Cerebellum (tissue), 4 donors: ENCODE measurements at places on chromosomes 16 and 17.

DNA sequence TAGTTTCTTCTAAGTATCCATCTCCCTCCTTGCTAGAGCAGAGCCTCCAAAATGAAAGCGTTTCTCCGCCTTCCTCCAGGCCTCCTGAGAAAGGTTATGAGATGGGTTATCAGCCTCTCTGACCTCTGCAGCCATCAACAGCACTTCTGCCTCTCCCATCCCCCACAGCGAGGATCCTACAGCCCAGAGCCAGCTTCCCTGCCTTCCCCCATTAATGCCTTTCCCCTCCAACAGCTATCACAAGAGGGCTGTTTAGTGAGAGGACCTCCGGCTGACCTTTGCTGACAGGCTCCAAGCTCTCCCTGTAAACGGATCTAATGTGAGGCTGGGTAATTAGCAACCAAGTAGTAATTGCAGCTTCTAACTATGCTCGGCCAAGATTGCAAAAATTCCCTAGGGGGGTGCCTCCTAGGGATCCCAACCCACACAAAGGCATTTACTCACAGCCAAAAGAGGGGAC, 55.8 kb downstream of the ZFHX3 start:
- no peak for DNase-seq

- no peak for DNase-seq
Measured at GRCh38 chr17:39745335-39746144, 7.8 kb downstream of the GRB7 start.

DNA sequence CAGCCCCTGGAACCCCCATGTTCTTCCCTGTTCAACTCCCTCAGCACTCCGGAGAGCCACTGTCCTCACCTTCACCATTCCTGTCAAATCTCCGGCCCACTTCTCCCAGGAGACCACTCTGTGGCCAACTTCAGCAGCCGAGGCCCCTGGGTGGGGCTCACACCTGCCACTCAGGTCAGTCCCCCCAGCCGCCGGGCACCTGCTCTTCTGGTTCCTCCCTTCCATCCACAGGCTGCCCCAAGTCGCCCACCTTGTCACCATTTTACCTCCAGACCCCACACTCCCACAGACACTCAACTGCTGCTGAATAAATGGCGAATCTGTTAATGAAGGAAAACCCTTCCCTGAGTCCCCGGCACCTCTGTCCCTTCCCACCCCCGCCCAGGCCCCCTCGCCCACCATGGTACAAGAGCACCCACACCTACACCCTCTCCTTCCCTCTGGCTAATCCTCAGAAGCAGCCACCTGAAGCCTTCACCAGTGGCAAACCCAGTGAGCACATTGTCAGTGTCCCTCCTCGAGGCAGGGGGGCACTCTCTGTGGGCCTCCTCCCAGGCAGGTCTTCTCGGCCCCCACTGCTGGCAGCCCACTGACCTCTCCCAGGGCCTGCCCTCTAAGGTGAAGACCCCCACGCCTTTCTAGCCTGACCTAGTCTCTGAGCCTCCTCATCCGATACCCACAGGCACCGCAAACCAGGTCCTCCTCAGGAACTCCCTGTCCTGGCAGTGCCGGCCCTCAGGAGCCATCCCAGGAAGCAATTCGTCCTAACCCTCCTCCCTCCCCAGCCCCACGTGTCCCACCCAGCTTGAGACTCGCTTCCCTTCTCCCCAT, 8.2 kb downstream of the CANT1 start:
- DNase-seq = no peak

GRCh38 chr16:17469011-17469740, 1.6 kb downstream of the XYLT1 start:
- DNase-seq = no peak

GRCh38 chr16:19879241-19879792, 5.3 kb downstream of the GPRC5B start:
- DNase-seq = no peak

DNA sequence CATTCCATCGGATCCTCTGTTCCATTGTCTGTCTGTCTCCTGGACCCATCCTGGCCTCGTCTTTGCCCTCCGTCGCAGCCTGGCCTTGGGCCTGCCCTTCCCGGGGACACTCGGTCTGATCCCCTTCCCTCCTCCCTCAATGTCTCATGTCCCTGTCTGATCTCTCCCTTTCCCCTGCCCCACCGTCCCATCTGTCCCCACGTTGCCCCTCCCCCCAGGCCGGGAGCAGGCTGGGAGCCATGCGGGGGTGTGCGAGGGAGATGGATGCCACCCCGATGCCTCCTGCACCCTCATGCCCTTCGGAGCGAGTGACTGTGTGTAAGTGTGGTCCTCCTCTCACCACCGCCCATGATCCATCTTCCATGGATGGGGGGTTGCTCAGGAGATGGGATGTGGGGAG, 5.3 kb upstream of the ATP2A1 start:
- no peak for DNase-seq

GRCh38 chr16:30910427-30911029, 12.8 kb upstream of the FBXL19 start:
- no peak for DNase-seq

DNA sequence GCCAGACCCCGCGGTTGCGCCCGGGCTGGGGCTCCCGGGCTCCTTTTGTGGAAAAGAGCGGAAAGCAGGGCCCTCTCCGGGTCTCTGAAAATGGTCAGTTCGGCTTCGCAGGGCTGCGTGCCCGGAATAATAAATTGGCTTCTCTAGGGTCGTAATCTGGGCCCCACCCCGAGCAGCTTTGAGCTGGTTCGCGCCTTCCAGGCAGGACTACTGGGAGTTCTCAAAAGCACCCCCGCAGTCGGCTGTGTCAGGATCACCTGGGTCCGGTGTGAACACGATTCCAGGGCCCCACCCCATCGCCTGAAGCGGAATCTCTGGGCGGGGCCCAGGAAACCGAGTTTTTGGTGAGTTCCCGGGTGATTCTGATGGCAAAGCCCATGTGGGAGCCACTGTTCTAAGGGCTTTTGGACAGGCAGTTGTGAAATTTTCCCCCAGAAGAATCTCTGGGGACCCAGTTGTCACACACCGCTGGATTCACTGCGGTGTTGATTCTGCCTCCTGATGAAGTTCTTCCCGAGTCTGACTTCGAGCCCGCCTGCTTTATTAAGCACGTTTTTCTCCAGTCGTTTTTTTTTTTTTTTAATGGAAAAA, 77.0 kb downstream of the MRC2 start:
- no peak for DNase-seq
